ENCODE measurements at places on chromosomes 11 and 22.
A peak's percentile ranks its signal among the peaks of the same experiment; 100 is the strongest.

DNA sequence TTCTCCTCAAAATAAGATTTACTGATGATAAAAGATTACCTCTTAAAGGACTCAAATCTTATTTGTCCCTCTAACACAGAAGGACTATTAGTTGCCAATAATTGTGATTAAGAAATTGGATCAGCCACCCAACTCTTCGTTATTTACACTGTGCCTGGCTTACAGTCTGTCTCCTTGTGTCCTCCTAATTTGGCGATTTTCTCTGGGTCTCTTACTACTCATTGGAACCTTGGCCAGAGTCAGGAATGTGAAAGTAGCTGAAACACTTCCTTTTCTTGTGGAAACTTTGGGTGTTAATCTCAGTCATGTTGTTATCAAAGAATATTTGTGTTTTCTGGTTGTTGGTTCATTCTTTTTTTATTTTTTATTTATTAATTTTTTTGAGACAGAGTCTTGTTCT, 83.2 kb downstream of the TEAD1 start:
- no peak for DNase-seq

GRCh38 chr11:32307471-32307870, 127.9 kb downstream of the WT1 start:
- no peak for DNase-seq

DNA sequence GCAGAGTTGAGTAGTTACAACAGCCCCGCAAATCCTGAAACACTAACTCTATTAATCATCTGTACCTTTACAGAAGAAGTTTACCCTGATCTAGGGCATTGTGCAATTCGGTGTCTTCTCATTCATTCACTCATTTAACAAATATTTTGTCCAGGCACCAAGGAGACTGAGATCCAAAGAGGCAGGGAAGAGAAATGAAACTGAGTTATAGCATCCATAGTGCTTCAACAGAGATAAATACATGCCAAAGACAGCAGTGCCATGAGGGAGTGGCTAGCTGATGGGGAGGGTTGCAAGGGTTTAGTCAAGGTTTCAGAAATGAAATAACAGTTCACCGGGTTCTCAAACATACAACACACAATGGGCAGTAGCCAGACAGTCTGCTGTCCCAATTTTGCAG, 40.2 kb upstream of the MTNR1B start:
- no peak for DNase-seq

GRCh38 chr11:112304914-112305313, 44.3 kb upstream of the PLET1 start:
- DNase-seq, result no peak

DNA sequence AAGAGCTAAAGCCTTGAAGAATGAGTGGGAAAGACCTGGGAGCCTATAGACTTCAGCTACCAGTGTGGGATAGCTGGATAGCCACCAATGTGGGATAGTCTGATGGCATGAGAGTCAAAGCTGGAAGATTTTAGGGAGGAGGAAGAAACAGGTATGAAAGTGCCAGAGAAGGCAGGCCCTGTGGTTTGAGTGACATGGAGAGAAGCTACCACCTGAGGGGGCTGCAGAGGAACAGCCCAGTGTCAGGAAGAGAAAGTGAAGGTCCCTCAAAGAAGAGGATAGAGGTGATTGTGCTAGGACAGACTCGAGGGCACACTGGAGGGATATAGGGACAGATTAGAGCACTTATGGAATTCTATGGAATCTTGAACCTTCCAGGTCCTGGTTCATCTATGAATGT, 23.1 kb upstream of the PAX6 start:
- no peak for DNase-seq

- peak; percentile 98 for DNase-seq
These were observed at the start of gene MALAT1 for GRCh38 chr11:65498977-65499712. TSS of gene MALAT1 (plus strand) at chr11:65499045.

GRCh38 chr11:107916671-107917241, 11.5 kb upstream of the RAB39A start:
- peak; percentile 2 for DNase-seq

Measured in muscle of leg (tissue), 16 donors.